Left ventricle myocardium inferior (tissue), 1 donor: ENCODE measurements at places on chromosomes 6 and 20. TPM values are rescaled to one million over a fixed set of nuclear protein-coding genes. Genes with fewer than 3 reads are reported as not detected.

GRCh38 chr6:43937236-43938177, 167.5 kb downstream of the VEGFA start:
- no peak overlapping the region for H3K27ac ChIP-seq
- no peaks in the 10 kb centered on the region for H3K27me3 ChIP-seq
- H3K4me1 ChIP-seq: peaks cover 14% of the 10 kb centered on the region
- no peak overlapping the region for H3K4me3 ChIP-seq
- no peaks in the 10 kb centered on the region for H3K36me3 ChIP-seq

- peaks cover 16% of the 10 kb centered on the region for H3K27me3 ChIP-seq
- H3K36me3 ChIP-seq: no peaks in the 10 kb centered on the region
- H3K4me1 ChIP-seq: no peaks in the 10 kb centered on the region
Observed at GRCh38 chr6:132587424-132587823, 2.1 kb downstream of the TAAR5 start.

DNA sequence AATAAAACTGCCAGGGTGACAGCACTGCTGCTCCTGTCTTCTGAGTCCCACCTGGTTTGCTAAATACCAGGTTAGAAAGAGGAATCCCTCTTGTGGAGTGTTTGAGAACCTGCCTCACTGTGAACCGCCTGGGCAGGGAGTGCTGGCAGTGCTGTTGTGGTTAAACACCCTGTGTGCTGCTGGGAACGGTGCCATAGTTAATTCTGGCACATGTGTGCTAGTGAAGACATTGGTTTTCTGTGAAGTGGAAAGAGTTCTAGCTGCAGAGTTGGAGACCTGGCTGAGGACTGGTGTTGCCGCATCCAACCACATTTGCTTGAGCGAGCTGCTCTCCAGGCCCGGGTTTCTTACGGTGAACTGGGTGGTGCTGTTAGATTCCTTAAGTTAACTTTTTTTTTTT, 72.7 kb downstream of the IGF2R start:
- peak; percentile 53 for DNase-seq
- H3K27ac ChIP-seq: peak overlapping the region; percentile 13
- peaks cover 63% of the 10 kb centered on the region for H3K36me3 ChIP-seq
- H3K27me3 ChIP-seq: no peaks in the 10 kb centered on the region
- no peak overlapping the region for H3K4me3 ChIP-seq

The POPDC3 gene
- 56.9 TPM for total RNA-seq

The SIGLEC1 gene
- 6.4 TPM for total RNA-seq

The IPCEF1 gene
- total RNA-seq: 1.7 TPM

The LYRM2 gene
- 41.3 TPM for total RNA-seq

The GSTA1 gene
- total RNA-seq: not detected
